M059J (cell line): ENCODE measurements at places on chromosomes 13 and 19.
A peak's percentile ranks its signal among the peaks of the same experiment; 100 is the strongest.

DNA sequence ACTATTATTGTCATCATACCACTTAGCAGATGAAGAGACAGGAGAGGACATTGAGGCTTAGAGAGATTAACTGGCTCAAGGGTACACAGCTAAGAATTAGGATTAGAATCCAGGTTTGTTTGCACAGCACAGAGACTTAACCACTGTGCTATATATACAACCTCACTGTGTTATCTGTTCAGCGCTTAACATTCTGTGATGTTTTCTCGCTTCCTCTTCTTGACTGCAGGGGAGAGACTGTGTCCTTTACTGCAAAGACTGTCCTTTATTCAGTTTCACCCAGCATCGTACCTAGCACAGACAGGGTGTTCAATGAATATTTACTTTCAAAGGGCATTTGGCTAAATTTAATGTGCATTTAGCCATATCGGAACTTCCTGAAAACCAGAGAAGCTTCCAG is 54.9 kb upstream of the PCDH8 start:
- no peak for DNase-seq

DNA sequence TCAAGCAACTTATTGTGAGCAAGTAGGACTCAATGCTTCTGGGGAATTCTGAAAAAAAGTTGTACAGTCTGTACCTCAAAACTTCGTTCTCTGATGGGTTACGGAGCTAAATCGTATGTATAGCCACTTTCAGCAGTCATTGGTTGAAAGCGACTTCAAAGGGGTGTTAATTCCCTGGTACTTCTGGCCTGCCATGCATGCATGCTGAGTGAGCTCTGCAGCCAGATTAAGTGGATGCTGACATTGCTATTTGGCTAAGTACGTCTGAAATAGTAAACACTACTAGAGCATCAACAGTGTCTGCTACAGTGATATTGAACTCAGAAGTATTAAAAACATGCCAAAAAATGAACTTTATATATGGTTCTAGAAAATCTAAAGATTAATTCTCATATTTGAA is 1183.1 kb upstream of the PCDH20 start:
- no peak for DNase-seq

DNA sequence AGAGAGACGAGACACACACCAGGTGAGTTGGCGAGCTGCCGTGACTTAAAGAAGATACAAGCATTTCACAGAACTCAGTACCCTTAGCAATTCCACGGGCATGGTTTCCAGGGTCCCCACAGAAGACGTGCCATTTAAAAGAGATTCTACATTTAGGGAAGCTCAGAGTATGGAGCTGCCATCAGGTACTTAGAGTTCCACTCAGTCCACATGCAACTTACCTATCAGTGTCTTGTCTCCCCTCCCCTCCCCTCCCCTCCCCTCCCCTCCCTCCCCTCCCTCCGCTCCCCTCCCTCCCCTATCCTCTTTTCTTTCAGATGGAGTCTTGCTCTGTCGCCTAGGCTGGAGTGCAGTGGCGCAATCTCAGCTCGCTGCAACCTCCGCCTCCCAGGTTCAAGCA is 12.2 kb downstream of the ZNF30 start:
- no peak for DNase-seq

DNA sequence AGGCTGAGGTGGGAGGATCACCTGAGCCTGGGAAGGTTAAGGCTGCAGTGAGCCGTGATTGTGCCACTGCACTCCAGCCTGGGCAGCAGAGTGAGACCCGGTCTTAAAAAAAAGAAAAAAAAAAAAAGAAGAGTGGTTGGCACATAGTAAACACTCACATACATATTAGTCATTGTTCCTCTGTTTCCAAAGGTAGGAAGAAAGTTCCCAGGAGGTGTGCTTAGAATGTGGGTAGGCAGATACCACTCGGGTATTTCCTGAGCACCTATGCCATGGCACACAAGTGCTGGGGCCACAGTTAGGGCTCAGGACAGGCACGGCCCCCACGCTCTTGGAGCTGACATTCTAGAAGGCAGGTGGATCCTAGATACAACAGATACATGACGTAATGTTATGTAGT is 41.4 kb downstream of the SIPA1L3 start:
- no peak for DNase-seq

- no peak for DNase-seq
Observed at GRCh38 chr13:102877303-102877702, 31.5 kb downstream of the ERCC5 start.

DNA sequence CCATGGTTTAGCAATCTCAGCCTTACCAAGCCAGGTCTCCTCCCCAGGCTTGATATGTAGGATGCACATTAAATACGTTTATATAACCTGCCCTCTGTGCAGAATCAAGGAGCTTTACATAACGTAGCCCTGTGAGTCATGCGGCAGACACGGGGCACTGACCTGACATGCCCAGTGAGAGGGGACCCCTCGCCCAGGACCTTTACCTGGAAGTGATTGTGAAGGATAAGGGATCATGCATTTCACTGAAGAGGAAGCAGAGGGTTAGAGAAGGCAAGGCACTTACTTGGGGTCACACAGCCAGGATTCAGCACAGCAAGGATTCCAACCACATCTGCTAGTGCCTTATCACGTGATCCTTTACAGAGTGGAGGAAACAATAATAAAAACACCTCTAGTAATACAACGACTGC is 18.9 kb upstream of the FOSB start:
- no peak for DNase-seq

DNA sequence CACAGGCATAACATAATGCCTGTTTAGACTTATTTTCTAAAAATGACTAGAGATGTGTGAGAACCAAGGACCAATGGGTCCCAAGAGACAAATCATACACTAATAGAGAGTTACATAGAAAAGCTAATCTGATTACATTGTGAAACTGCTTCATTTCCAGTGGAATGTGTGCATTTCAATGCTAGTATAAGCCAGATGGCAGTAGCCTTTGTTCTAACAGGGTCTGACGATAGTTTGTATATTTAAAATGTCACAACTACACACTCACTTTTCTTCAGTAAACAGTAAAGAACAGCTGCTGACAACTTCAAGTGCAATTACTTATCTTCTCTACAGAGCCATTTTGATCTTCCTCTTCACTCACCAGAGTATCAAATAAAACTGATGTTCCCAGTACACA is 4.3 kb upstream of the SLITRK5 start:
- DNase-seq = no peak

GRCh38 chr13:77429320-77430142 is 102.6 kb upstream of the MYCBP2 start:
- DNase-seq = peak; percentile 49

DNA sequence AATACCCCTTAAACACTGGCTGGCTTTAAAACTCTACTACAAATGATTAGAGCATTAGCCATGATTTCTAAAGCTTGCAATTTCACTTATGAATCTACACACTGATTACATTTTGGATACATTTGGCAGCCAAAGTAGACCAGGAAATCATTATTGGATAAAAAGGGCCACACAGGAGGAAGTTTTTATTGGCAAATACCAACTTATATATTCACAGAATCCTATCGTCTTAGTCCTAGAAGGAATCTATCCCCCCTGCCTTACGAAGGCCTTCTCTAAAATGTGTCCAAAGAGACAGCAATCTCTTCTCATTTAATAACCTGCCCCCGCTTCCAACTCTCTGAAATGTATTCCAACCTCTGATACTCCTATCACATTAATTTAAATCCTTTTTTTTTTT is 52.5 kb downstream of the KLF5 start:
- DNase-seq = no peak

- DNase-seq = no peak
Observed at GRCh38 chr13:32728327-32728726, 142.1 kb downstream of the PDS5B start.

- DNase-seq = peak; percentile 62
Observed at GRCh38 chr19:10517361-10517759, at the start of gene S1PR5. Gene S1PR5 (minus strand): TSS chr19:10517447. CDS start chr19:10515011, 2,436 bp downstream.

- peak; percentile 7 for DNase-seq
Observed at GRCh38 chr13:61275736-61276135, 139.9 kb downstream of the PCDH20 start.

- no peak for DNase-seq
Observed at GRCh38 chr13:26822146-26822545, 61.6 kb upstream of the GPR12 start.

DNA sequence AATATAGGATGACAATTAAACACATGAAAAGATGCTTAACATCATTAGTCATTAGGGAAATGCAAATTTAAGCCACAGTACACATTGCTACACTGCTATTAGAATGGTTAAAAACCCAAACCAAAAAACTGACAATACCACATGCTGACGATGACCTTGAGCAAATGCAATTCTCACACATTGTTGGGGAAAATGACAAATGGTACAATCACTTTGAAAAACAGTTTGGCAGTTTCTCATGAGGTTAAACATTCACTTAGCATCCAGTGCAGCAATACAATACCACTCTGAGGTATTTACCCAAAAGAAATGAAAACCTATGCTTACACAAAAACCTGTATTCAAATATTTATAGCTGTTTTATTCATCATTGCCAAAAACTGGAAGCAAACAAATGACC is 11.3 kb downstream of the FLT3 start:
- no peak for DNase-seq

GRCh38 chr19:1773184-1773583 is 19.9 kb downstream of the ONECUT3 start:
- DNase-seq = peak; percentile 94

DNA sequence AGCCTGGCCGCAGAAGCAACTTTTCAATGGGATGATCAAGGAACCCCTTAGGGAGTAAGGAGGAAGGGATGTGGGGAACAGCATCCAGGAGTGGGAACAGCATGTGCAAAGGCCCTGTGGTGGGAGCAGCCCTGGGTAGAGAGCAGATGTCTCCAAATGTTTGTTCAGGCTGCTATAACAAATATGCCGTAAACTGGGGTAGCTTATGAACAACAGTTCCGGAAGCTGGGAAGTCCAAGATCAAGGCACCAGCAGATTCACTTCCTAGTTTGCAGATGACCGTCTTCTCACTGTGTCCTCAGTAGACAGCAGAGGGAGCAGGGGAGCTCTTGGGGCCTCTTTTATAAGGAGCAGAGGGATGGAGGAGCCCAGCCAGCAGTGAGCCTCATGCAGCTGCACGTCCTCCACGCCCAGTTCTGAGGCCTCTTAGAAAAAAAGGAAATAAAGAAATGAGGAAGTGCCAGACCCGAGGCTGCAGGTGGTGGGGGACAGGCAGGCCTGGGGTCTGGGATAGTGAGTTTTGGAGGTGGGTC is 4.2 kb upstream of the LRRC25 start:
- DNase-seq = peak; percentile 65

- DNase-seq = peak; percentile 75
Observed at GRCh38 chr13:41916173-41916954, 44.5 kb downstream of the VWA8 start.

GRCh38 chr19:5112681-5113575 is 144.0 kb downstream of the KDM4B start:
- DNase-seq = peak; percentile 38

DNA sequence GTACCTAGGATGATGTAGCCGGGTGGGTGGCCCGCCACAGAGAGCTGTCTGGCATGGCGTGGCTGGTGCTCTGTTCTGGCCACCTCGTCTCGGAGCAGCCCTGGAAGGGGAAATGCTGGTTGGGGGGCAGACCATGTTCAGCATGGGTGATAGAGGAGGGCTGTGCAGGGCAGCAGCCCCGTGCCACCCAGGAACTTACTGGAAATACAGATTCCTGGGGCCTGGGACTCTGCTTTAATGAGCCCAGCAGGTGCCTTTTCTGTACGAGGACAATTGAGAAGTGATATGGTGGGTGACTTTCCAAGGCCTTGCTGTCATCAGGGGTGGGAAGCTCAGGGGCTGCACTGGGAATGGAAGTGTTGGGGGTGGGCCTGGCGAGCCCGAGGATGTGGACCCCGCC is 24.7 kb downstream of the SMARCA4 start:
- DNase-seq = no peak

GRCh38 chr13:52695856-52696255 is 43.2 kb downstream of the SUGT1 start:
- DNase-seq = peak; percentile 12

DNA sequence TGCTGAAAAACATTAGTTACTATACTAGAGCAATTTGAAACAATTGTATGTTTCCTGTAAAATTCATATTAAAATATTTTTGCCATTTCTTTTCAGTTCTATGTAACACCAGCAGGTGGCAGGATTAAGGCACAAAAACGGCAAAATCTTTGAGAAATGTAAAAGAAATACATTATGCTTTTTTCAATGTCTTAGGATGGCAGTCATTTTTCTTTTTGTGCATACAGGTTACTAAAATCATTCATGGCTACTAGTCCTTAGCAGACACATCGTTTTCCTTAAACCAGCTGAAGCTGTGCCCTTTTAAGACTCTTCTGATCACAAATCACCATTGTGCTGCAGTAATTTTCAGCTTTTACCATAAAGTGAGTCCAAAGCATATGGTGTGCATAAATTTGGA is 800.7 kb upstream of the SLITRK5 start:
- DNase-seq = peak; percentile 7

GRCh38 chr19:30385666-30386065 is 13.5 kb downstream of the ZNF536 start:
- no peak for DNase-seq

DNA sequence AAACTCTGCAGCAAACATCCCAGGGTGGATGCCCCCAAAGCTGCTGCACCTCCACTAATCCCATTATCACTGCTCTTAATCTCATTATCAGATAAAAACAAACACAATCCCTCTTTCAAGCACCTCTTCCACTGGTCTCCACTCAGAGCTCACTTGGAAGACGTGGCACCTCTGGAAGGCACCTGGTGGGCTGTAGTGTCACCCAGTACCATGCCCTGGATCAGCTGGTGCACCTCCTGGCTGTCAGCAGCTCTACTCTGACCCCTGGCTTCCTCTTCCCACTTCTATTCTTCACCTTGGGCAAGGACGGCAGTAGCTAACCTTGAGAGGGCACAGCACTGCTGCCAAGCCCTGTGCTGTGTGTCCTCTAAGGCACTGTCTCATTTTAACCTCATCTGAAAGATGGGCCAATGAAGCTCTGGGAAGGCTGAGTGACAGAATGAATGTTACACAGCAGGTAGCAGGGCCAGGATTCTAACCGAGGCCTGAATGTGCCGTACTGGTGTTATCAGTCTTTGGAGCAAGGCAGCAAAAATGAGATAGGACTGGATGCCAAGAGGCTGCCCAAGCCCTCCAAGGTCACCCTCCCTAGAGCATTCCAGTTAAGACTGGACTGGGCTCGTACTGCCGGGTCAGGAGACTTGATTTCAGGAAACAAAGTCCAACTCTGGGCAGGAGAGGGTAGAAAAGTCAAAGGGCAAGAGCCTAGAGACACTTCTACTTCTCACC is 7.4 kb downstream of the BRD4 start:
- no peak for DNase-seq

GRCh38 chr13:92175330-92175729 is 776.9 kb downstream of the GPC5 start:
- peak; percentile 25 for DNase-seq

GRCh38 chr13:87674247-87674738 is 3.1 kb downstream of the SLITRK5 start:
- DNase-seq = no peak

GRCh38 chr13:20340759-20341171 is 108.6 kb upstream of the GJB6 start:
- DNase-seq = peak; percentile 20

- no peak for DNase-seq
Observed at GRCh38 chr13:71240911-71241310, 626.1 kb downstream of the DACH1 start.

- no peak for DNase-seq
Observed at GRCh38 chr13:79090552-79091124, 315.4 kb downstream of the RBM26 start.
